AML-193 (cell line): ENCODE measurements at places on chromosomes 12 and 14.

- peak; percentile 14 for DNase-seq
Observed at GRCh38 chr12:108560321-108560721, 652 bp downstream of the SART3 start.

- DNase-seq, result no peak
Observed at GRCh38 chr14:90545966-90546751, 149.3 kb downstream of the CALM1 start.

- DNase-seq, result no peak
Observed at GRCh38 chr12:47075192-47076084, 4.0 kb upstream of the PCED1B start.

GRCh38 chr14:88388741-88389282 lies 3.4 kb downstream of the SPATA7 start:
- no peak for DNase-seq

GRCh38 chr12:9132008-9132535 lies 16.4 kb upstream of the A2M start:
- DNase-seq, result no peak

- DNase-seq, result peak; percentile 60
Observed at GRCh38 chr12:9883175-9883574, 1.9 kb downstream of the KLRF2 start.

DNA sequence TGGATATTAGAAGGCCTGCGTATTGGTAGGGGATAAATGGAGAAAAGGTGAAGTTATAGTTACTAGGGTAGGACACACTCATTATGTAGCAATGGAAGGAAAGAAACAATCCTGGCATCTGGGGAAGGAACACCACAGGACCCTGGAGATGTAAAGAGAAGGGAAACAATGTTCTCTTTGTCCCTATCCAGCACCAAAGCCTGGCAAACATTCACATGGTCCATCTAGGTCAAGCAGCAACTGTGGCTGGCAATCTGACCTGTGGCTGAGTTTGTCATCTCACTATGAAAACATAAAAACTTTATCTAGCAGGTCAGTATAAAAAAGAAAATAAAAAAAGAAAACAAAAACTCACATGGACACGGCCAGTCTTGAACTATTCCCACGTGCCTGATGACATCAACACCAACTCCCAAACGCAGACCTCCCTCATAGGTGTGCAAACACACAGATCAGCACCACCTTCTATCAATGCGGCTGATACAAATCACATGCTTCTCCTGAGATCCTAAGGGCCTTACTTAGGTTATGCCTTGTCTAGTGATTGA lies 2.6 kb downstream of the POMT2 start:
- no peak for DNase-seq

DNA sequence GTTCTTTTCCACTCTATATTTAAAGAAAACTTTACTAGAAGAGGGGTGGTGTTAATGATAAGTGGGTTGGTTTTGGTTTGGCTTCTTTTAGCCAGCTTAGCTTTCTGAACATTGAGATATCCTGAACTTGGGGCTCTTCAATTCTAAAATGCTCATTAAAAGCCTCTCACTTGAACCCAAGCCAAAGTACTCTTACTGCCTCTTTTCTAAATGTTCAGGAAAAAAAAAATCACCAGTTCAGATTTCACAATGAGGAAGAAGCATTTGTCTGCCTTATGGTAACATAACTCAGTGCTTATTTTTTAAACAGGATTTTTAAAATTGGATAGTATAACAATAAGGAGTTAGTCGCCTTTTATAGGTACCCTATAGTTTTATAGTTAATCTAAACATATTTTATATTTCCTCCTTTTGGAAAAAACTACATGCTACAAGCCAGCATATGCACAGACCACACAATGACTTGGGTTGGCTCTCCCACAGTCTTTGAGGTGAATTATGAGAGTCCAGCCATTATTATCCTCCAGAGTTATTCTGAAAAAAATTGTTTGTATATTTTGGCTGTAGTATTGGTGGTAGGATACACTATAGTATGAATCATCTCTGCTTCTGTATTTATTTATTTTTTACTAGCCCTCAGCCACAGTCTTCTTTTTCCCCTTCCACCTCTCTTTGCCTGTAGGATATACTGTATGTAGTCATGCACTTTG lies 195.5 kb upstream of the TMPO start:
- no peak for DNase-seq

DNA sequence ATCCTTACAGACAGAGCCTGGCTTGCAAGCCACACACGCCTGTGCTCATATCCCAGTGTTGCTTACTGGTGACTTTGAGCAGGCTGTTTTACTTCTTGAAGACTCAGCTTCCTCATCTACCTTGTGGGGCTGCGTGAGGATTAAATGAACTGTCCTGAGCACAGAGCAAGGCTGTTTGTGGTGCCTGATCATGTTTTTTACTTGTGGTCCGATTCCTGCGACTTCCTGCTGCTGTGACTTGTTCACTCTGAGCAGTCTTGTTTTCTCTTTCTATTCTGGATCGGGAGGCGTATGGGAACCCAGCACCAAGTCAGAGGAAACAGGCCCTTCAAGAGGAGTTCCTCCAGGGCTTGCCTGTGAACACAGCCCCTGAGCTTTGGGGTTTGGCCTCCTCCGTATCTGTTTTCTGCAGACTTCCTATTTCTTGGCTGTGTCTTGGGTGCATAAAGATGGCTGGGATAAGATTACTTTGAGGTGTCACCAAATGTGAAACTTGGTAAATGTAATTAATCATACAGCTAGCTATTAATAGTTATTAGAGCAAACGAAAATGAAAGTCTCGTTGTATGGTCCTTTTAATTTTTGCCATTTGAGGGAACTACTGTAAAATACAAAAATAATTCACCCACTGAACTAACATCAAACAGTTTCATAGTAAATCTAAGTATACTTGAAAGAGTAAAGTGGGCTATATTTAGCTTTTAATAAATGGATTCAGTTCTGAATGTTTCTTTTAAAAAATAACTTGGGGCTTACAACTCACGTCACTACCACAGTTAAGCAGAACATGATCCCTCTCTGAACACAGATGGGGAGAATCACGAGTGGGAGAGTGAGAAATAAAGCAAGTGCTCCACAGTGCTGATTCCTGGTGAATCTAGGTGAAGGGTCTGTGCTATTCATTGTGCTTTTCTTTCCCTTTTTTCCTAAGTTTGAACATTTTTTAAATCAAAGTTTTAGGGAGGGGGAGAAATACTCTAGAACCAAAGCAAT lies 251.5 kb downstream of the FOXN3 start:
- peak; percentile 64 for DNase-seq

- no peak for DNase-seq
Observed at GRCh38 chr12:109708939-109709338, 4.7 kb upstream of the FAM222A start.

DNA sequence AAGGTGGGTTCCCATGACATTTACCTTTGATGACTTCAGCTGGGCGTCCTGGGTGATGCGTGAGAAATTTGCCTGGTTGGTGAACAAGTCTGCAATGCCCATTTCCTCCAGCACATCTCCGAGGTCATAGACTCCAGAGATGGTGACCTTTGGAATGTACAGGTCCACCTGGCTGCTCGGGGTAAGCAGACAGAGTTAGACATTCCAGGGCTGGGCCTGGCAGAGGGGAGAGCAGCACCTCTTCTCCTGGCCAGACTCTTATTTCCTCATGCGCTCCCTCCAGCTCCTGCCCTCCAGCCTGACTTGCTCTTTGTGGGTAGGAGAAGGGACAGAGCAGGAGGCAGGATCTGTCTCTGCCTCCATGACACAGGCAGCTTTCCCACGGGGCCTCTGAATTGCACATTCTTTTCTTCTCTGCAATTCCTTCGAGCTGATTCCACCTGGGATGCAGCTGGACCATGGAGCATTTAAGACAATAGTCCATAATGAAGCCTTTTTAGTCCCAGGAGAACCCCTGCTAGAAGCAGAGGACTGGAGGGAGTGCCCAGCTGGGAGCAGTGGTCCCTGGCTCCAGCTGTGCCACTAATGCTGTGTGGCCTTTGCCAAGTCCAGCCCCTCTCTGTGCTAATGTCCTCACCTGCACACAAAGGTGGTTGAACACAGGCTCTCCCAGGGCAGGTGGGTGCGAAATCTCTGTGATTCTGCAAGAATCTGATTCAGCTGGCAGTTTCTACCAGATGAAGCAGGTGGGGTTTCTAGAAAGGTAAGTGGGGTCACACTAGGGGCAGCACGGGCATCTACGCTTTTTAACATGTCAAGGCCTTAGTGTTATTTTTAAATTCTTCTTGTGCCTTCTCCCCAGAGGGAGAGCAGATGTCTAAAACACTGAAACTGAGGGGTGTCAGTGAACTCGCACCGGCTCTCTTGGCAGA lies 13.2 kb upstream of the SERPINA10 start:
- no peak for DNase-seq

DNA sequence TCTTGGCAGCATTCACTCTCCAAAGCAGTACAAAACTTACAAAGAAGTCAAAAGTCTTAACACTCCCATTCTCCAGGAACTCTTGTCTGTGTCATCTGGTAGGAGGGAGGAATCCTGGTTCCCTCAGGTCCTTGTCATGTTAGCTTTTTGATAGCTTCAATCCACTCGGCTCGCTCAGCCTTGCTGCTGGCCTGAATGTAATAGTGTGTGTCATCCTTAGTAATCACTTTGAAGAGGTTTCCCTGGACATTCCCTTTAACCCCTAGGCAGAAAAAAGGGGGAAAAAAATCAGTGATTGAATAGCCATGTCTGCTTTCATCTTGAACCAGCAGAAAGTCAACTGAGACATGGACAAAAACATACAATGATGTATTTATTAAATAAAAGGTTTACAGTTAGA lies 24.8 kb downstream of the PLEK2 start:
- DNase-seq, result no peak

GRCh38 chr12:113369391-113369985 lies 11.1 kb downstream of the PLBD2 start:
- DNase-seq, result no peak

DNA sequence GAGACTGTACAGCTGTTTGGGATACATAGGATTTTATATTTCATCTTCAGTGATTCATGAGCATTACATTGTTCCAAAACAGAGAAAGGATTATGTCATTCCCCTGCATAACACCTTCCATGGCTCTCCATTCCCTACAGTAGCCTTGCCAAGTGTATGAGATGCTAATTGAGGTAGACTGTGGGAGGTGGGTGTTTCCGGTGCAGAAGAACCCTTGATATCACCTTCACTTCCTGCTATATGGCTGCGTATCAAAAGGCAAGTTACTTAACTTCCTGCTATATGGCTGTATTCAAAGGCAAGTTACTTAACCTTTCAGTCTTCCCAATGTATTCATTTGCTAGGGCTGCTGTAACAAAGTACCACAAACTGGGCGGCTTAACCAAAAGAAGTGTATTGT lies 11.2 kb downstream of the FAR2 start:
- DNase-seq, result peak; percentile 60

- DNase-seq, result no peak
Observed at GRCh38 chr14:101231828-101232227, 328.3 kb upstream of the RTL1 start.

GRCh38 chr14:105881021-105881930 lies 354.9 kb downstream of the TMEM121 start:
- DNase-seq, result no peak

DNA sequence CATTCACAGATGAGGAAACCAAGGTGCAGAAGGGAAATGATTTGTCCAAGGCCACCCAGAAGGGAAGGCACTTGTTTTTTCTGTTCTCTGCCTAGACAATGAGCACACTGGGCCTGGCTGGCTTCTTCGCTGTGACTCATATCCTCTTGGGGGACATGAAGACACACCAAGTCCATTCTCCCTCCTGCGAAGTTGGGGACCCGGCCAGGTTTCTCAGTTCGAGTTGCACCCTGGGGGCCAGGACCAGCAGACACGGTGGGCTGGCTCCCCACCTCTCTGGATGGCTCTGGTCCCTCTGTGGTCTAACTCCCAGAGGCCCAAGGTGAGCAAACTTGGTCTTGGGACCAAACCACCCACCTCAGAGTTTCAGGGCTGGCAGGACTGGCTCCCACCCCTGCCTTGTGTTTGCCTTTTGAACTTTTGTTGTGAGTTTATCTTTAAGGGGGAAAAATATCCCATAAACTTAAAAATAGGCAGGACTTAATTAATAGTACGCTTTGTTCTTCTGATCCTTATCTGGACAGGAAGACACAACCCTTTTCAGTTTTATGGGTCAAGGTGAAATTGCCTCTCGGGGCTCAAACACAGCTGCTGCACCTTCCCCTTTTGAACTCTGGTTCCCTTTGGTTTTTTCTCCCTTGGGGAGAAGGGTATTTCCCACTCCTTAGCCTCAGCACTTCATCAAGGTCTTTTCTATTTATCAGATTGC lies 9.0 kb upstream of the MLEC start:
- DNase-seq, result no peak

GRCh38 chr12:34207858-34208257 lies 185.6 kb downstream of the ALG10 start:
- no peak for DNase-seq

DNA sequence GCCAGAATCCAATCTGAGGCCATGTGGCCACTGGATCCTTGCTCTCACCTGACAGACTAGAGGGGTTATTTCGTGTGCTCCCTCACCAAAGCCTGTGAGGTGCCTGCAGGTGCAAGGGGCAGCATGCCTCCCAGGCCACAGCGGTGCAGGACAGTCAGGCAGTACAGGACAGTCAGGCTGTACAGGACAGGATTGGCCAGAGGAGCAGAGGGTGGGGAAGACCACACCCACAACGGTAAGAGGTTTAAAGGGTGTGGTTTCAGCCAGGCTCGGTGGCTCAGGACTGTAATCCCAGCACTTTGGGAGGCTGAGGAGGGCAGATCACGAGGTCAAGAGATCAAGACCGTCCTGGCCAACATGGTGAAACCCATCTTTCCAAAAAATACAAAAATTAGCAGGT lies 3.1 kb upstream of the BRF1 start:
- no peak for DNase-seq

GRCh38 chr14:75450381-75451276 lies 22.8 kb downstream of the JDP2 start:
- no peak for DNase-seq

GRCh38 chr14:64195199-64195598 lies 99.0 kb downstream of the ESR2 start:
- DNase-seq, result no peak

GRCh38 chr12:38384816-38385378 lies 68.3 kb downstream of the ALG10B start:
- DNase-seq, result no peak

DNA sequence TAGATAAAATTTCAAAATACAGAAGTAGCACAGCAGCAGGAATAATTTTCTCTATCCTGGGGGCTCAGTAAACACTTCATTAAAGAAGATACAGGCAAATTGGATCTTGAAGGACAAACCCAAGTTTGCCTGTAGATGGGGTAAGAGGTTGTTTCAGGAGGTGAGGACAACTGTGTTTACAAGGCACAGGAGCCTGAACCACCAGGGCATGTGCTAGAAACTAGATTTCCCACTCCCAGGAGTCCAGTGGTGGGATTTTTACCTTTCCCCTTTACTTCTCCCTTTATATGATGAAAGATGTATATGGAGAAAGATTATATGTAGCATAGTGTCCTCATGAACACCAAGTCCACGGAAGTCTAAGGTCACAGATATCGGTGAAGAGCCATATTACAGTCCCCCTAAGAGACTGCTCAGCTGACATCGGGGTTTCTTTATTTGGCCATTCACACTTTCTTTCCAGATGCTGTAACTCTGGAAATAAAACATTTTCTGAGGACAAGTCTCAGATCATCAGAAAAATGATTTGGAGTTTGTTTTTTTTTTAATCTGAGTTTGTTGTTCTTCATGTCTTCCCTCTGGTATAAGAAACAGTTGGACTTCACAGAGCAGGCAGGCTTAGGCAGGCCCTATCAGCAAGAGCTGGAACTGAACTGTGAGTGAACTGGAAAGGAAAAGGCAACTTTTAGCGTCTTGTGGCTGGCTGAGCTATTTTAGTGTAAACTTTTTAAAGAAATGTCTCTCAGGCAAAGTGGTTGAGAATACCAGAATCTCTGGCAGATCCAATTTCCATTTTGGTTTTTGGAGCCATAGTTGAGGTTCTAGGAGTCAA lies 8.0 kb upstream of the EVL start:
- peak; percentile 34 for DNase-seq

GRCh38 chr12:20985399-20985798 lies 145.6 kb upstream of the SLCO1B1 start:
- no peak for DNase-seq
